ENCODE measurements at places on chromosomes 4 and X.

- no peak for DNase-seq
Measured at GRCh38 chr4:41285864-41286235, 29.1 kb downstream of the UCHL1 start.

- DNase-seq = peak; percentile 37
Measured at GRCh38 chr4:15805583-15806517, 27.7 kb downstream of the CD38 start.

DNA sequence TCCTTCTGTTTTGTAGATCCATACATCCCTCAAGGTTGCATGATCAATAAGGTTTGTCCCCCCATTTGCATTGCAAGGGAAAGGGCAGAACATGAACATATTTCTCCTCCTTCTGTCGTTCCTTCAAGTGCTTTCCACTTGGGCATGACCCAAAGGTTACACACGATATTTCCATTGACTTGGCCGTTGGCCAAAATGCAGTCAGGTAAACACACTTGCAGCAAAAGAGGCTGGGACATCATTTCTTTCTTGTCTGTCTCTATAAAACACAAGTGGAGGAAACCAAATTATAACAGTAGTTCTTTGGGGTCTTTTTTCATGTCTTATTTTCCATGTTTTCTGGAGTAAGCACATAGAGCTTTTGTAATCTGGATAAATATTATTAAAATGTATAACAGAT lies 156.1 kb downstream of the FRAS1 start:
- DNase-seq = no peak

DNA sequence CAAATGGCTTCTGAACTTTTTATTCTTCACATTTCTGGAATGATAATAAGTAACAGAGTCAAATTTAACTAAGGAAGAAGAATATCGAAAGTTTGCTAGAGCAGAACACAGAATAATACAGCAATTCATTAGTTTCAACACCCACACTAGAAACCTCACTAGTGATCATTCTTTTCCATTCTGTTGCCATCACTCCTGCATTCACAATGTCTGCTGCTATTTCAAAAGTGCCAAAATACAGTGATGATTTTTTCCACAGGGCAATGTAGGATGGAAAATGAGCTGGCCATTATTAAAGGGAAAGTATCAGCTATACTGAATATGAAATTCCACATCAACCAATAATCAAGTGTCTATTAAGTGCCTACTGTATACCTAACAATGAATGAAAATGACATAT lies 186.7 kb downstream of the USP46 start:
- DNase-seq = no peak

DNA sequence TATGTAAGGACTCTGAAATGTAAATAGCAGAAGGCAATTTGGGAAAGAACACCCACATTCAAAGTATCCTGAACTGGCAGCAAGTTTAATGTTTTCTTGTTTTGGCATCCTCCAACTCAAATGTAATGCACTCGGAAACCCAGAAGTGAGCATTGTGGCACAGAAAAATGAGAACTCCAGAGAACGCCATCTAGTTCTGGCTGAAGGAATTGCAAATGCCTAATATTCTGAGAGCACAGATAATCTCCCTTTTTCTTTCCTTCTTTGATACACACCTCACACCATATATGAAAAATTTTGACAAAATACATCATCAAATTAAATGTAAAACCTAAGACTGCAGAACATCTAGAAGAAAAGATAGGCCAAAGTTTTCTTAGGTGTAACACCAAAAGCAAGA lies 52.1 kb downstream of the PWWP3B start:
- DNase-seq = no peak

GRCh38 chrX:102959471-102959870 lies 22.4 kb downstream of the RAB40AL start:
- DNase-seq = peak; percentile 29

DNA sequence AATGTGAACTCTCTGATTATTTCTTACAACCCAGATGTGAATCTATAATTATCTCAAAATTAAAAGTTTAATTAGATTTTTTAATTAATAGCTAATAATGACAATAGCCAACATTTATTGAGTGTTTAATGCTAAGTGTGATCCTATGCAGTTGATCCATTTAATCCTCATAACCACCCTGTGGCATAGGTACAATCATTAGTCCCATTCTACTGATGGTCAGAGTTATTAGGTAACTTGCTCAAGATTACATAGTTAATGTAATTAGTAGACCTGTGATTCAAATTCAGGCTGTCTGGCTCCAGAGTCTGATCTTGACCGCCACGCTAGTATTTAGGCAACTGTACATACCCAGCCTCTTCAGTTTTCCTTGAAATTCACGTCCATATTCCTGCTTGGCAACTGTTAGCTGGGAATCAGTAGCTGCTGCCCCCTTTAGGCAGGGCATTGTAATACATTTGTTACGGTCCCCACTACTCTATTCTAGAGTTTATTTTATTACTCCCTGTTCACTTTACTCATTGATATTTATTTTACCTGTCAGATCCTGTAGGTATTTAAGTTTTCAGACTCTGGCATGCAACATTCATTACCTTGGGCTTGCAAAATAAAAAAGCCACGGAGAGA lies 20.6 kb upstream of the TEC start:
- peak; percentile 64 for DNase-seq

- peak; percentile 19 for DNase-seq
Measured at GRCh38 chr4:118086344-118086743, 52.1 kb downstream of the NDST3 start.

DNA sequence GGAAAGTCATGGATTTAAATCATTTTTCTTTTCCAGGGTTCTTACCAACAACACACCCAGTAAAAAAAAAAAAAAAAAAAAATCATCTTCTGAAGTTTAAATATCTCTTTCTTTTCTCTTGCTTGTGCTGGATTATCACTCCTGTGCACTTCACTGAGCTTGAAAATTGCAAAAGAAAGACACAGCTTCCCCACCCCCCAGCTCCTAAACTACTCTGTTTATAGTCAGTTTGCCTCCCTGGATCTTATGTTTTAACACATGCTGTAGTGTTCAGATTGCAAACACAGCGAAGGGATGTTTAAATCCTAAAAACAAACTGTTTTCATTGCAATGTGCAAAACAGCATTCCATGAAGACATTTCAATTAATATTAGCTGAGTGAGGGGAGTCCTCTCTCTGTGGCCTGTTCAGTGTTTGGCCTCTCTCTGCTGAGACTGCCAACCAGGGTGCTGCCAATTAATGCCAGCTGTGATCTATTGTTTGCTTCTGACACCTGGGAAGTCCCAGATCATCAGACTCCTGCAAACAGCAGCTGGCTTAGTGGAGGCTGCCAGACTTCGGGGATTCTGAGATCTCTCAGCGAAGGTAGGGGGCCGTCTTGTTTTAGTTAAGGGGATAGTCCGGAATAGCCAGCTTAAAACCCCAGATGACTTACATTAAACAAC lies 171.1 kb upstream of the PITX2 start:
- no peak for DNase-seq

DNA sequence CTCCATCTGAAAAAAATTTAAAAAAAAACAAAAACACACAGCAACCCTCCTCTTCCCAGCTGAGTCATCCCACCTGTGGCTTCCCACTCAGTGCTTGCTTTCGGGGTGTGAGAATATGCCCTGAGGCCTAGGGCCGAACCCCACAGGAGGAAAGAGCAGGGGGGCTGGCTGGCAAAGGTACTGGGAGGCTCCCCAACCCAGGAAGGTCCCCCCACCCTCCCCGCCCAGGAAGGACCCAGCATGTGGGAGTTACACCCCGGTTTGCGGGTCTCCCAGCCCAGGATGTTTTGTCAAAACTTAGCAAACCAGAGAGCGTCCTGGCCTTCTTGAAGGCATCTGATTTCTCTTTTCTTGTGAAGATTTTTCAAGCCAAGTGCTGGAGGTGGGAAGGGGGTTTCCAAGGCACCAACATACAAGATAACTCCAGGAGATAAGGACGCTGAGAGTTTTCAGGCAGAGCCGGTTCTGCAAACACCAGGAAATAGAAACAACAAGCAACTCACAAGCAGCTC lies 25.7 kb upstream of the CSF2RA start:
- DNase-seq = no peak

DNA sequence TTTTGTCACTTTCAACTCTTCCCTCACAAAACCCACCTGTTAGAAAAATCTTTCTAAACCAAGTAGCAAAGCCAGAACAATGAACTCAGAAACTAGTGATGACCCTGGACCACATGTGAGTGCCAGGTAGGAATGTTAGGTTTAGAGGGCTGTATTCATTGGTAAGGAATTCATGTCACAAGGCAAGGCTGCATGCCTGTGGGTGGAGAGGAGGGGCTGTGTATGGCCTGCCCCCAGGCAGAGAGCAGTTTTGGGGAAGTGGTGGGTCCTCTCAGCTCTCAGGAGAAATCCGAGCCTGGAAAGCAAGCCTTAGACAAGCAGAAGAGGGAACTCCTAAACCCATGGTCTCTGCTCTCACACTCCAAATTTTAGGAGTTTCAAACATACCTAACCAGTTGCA lies 2.4 kb downstream of the RNF175 start:
- peak; percentile 72 for DNase-seq

DNA sequence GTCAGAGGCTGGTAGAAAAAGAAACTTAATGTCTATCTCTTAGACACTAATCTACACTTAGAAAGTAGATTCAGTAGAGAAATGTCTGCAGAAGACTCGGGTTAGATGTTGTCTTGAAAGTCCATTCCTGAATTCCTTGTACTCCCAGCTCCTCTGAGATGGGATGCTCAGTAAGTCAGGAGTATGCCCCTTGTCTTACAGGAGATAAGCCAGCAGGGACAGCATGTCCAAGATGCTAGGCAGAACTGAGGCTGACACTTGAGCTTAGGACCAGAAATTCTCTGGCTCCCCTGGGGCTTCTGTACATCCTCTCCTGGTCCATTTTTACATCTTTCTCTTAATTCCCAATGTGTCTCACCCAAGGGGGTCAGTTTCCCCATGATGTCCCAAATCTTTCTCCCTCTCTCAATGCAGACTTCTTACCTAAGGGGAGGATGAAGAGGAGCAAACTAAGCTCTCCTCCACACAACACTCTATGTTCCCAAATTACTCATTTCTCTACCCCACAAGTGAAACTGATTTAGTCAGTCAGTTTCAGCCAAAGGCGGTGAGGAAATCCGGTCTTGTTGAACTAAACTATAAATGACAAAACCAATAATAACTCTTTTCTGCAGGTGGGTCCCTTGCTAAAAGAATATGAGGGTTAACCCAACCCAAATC lies 558.2 kb upstream of the DIPK2B start:
- peak; percentile 44 for DNase-seq
